ENCODE measurements at places on chromosomes 2 and 18.

GRCh38 chr2:8232871-8233270 is 449.0 kb upstream of the ID2 start:
- DNase-seq = no peak

DNA sequence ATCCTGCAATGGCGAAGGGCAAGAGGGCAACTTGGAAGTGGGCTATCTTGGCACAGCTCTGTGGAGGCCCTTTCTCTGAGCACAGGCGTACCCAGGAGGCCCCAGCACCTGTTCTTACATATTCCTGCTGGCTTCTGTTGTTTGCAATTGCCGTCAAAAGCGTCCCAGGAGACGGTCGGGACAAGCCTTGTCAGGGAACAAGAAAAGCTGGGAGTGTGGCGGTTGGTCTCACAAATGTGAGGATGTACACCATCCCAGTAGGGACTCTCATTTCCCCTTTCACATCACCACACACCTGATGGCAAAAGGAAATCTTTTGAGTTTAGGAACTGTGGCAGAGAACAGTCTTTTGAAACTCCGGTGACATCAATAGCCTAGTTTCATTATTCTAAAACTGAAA is 94.7 kb upstream of the EFEMP1 start:
- no peak for DNase-seq

DNA sequence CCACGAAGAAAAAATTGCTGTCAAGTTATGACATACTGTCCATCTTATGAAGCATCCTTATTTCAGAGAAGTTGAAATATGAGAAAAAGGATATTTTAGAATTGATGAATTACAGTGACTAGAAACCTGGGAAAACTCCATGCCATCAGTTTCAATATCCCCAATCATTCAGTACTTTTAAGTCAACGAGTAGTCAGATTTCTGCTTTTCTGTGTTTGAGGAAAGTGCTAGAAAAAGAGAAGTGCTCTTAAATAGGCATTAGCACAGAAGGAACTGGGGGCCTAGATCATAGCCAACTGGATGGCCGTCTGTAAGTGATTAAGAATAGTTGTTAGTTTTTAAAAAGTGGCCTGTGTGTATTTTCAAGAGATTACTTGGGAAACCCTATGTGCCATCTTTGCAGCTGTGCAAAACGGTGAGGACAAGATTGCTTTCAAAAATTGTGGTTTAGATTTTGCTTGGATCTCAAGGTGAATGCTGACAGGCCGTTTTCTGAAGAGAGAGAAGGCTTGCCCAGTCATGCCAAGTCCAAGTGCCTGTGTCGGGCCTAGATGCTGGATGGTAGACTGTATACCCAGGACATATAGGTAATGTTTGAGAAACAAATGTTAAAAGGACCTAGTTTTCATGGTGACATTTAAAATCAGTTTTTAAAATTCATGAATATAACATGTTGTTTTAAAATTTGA is 5.1 kb downstream of the NEDD4L start:
- DNase-seq = no peak

DNA sequence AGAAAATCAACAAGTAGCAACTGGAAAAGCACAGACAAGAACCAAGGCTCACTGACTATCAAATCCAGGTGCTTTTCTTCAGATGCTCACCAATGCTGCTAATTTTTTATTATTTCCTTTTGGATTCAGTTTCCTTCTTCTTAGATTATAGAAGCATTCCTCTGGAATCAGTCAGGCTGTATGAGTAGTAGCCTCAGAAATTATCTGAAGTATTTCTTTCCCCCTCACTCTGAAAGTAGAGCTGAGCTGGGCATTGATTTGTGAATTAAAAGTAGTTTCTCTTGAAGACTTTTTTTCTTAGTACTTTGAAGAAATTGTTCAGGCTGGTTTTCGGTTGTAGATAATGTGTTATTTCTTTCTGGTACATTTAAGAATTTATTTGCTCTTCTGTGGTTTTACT is 273.7 kb downstream of the NOL4 start:
- no peak for DNase-seq

DNA sequence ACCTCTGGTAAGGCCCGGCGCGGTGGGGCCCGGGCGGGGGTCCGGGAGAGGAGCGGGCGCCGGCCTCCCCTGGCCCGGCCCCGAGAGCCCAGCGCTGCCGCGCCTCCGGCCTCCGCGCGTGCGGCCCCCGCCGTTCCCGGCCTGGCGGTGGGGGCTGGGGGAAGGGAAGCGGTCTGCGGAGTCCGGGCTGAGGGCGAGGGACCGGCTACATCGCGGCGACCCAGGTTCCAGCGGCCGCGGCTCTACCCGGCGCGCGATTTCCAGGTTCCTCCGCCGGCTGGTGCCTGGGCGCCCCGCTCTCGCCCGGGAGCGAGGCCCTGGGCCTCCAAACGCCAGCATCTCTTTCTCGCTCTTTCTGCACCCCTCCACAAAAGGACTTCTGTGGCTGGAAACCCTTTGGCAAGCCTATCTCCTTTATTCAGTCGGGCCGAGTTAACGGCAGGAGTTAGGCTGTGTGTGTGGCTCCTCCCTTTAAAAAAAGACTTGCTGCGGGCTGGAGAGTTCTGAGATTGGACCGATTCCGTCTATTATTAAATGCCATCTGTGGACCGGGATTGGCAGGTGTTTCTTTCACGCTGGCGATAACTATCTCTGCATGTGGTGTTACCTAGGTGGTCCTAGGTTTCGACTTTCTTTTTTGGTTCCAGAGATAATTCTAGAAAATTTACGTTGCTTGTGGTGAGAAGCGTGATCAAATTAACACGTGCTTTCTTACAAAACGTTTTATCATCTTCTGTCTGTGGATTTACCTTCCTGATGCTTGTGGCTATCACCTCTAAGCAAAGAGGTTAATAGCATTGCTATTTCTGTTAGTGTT is 592 bp downstream of the ME2 start:
- DNase-seq = no peak

- no peak for DNase-seq
These were observed 11.4 kb upstream of the PROKR1 start for GRCh38 chr2:68632021-68632420.

DNA sequence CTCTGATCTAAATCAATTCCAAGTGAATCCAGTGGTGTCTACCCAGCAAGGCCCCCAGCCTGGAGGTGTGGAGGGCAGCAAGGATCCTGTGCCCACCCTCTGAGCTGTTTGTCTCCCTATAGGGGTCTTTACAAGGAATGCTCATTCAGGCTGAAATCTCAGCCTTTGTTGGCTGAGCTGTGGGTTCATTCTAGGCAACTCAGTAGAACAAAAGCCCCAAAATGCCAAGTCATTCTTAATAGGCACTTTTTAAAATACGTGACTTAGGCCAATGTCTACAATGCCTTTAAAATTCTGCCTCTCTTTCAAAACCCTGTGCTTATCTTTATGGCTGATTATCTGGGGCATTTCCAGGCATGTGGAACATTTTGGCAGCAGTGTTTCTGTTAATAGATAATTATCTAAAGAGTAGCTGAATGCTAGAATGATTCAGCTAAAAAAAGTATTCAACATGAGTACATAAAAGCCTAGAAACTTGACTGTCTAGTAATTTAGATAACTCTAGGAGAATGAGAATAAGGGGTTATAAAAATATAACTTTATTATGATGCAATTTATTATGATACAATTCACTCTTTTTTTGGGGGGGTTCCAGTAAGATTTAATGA is 7.4 kb downstream of the UGT1A6 start:
- DNase-seq = peak; percentile 39

DNA sequence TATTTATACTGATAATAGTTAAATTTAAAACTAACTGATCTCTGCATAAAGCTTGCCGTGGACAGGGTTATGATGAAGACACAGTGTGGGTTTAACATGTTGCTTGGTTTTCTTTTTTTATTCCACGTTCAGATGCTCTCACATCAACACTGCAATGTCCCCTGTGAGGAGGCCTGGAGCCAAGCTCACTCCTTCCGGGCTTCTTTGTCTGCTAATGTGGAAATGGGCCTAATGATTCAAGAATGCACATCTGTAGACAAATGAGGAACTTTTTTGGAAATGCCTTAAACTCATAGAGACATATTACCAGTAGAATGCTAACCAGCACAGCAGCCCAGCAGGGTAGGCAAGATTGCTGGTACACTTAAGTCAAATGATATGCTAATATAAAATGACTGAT is 208.0 kb downstream of the GALR1 start:
- DNase-seq = no peak

GRCh38 chr2:108594982-108595464 is 60.8 kb downstream of the LIMS1 start:
- no peak for DNase-seq

DNA sequence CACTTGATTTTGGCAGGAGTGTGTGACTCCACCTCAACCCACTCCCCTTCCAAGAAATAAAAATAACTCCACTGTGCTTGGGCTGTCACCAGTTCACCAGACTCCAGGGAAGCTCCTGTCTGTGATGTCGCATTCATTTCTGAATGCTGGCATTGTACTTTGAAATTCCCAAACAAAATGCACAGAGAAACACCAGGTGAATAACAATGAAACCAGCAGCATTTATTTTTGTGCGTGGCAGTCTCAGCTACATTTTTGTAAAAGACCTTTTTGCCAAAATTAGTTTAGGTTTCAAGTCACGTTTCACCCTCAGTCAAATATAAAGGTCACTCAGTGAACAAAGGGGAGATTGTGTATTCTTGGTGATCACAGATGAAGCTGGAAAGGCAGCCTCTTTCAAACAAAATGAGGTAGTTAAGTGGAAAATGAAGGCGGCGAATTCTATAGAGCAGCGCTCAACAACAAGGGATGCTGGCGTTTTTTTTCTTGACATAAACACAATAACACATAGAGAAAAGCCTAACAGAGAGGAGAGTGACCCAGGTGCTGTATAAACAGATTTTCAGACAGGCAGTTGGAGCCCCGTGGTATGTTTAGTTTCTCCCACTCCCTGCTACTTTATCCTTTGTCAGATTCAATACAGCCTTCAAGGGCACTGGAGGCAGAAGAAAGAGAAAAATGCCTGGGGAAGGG is 210.3 kb upstream of the GCFC2 start:
- DNase-seq = no peak

- DNase-seq = no peak
These were observed 210.0 kb downstream of the KLHL29 start for GRCh38 chr2:23595021-23595420.

GRCh38 chr18:31965316-31965970 is 22.5 kb upstream of the TRAPPC8 start:
- no peak for DNase-seq

- no peak for DNase-seq
These were observed 72.2 kb upstream of the L3MBTL4 start for GRCh38 chr18:6486764-6487426.

DNA sequence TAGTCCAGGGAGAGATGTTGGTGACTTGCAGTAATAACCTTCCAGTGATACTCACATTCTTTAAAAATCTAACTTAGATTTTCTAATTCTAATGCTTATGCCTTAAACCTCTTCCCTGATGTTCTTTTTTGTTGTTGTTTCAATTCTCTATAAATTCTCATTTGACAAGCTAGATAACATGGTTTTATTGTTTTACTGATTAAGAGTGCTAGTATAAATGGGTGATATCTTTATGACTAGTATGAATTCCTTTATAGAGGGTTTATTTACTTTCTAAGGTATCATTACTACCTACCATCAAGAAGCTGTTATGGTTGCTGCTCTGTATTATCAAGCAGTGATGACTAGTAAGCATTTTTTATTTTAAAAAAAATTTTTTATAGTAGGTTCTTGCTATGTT is 35.0 kb downstream of the ACVR2A start:
- DNase-seq = no peak

- peak; percentile 40 for DNase-seq
These were observed 147.0 kb upstream of the KLHL14 start for GRCh38 chr18:32919799-32920198.

DNA sequence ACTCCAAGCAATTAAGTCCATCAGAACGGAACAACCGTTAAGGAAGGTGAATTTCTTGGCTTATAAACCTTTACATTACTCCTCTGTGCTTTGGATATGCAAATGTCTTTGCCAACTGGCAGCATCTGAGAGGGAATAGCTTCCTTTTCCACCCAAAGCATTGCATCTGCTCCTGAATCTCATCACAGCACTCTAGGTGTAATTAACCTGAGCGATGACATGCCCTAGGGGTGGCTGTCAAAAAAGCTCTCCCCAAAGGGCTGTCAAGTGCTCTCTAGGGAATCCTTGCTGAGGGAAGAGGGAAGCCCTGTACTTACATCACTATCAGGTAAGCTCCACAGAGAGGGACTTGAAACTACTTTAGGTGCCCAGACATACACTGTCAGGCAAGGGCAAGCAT is 5.5 kb upstream of the SMARCAL1 start:
- no peak for DNase-seq

GRCh38 chr2:112889976-112890375 is 21.0 kb upstream of the IL37 start:
- DNase-seq = no peak

- DNase-seq = peak; percentile 82
These were observed at the start of gene ACADL for GRCh38 chr2:210224941-210225672. Gene ACADL (minus strand): TSS chr2:210225447. CDS start chr2:210225263, 184 bp downstream.

Data from stomach (tissue), 19 donors.